GM20000 (cell line): ENCODE measurements at places on chromosomes 5 and 9.

GRCh38 chr5:68405784-68406743 lies 190.5 kb downstream of the PIK3R1 start:
- no peak for DNase-seq

DNA sequence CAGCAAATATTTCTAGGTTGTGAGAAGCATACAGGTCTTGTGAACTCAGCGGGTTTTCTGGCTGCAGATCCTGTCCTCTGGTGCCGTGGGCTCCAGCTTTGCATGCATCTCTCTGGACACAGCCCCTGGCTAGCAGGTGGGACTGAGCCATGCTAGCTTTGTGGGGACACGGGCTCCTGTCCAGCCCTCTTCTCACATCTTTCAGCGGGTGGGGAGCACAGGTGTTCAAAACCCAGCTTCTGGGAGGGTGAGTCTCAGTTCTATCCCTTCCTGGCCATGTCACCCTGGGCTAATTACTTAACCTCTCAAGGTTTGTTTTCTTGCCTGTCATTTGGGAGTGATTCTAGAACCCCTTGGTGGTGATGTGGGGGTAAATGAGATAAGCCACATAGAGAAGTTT lies 162.3 kb downstream of the ICE1 start:
- no peak for DNase-seq

GRCh38 chr9:93673021-93673838 lies 96.8 kb downstream of the PHF2 start:
- no peak for DNase-seq

DNA sequence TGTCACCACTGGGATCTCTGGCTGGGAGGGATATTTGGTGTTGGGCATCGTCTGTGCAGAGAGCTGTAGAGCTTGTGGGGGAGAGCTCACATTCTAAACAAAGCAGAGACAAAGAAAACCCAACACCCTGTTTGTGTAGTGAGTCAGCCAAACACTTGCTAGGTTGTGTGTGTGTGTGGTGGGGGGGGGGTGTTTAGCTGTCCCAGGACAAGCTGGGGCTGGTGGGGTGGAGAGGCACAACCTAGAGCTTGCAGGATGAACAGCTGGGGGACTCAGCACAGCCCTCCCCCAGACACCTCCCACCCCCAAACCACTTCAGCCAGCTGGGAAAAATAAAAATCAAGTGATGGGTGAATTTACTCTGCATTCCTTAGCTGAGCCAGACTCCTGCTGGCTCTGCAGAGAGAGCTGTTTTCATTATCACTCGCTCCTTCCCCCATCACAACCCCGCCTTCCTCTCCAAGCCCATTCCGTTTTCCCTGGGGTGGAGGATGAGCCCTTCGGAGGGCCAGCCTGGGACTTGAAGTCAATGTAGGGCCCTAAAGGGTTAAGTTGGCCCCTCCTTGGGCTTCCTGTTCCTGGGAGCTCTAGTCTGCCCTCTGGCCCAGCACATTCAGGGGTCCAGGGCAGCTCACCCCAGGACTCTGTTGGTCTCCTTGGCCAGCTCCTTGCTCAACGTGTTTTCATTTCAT lies 2.6 kb downstream of the OLFML2A start:
- peak; percentile 6 for DNase-seq

GRCh38 chr9:84597131-84597530 lies 72.4 kb upstream of the NTRK2 start:
- DNase-seq, result peak; percentile 37

GRCh38 chr9:91423785-91424402 lies at the start of gene NFIL3:
Gene NFIL3 (minus strand): TSS chr9:91423832. CDS start chr9:91410734, 13,098 bp downstream.
- peak; percentile 97 for DNase-seq

- no peak for DNase-seq
Measured at GRCh38 chr9:98773721-98774120, 22.6 kb downstream of the ANKS6 start.

DNA sequence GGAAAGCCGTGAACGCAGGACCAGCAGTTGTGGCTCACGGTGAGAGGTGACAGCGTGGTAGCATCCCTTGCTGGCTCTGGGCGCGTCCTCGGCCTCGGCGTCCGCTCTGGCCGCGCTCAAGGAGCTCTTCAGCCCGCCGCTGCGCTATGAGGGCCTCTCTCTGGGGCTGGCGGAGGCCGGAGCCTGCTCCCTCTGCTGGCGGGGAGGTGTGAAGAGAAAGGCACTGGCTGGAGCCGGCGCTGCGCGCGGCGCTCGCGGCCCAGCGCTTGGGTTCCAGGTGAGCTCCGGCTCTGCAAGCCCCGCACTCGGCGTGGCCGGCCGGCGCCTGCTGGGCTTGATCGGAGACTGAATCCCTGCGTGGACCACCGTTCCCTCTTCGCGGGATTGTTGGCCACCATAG lies 705.6 kb downstream of the SEMA5A start:
- no peak for DNase-seq

DNA sequence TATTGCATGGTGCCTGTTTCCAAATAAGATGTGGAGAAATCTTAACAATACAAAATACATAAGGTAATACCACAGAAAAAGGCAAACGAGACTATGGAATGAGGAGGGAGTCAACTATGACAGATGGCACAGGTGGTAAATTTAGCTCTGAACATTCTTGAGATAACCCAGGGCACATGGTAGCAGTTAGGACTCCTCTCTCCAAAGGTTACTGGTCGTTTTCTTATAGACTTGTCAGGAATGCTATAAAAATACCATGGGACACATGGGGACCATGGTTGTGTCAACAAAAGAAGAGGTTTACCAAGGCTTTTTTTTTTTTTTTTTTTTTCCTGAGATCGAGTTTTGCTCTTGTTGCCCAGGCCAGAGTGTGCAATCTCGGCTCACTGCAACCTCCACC lies 209.4 kb upstream of the RFX3 start:
- no peak for DNase-seq

GRCh38 chr9:26565118-26565517 lies 327.5 kb downstream of the CAAP1 start:
- DNase-seq, result no peak

GRCh38 chr5:17206021-17206420 lies 11.4 kb upstream of the BASP1 start:
- no peak for DNase-seq

DNA sequence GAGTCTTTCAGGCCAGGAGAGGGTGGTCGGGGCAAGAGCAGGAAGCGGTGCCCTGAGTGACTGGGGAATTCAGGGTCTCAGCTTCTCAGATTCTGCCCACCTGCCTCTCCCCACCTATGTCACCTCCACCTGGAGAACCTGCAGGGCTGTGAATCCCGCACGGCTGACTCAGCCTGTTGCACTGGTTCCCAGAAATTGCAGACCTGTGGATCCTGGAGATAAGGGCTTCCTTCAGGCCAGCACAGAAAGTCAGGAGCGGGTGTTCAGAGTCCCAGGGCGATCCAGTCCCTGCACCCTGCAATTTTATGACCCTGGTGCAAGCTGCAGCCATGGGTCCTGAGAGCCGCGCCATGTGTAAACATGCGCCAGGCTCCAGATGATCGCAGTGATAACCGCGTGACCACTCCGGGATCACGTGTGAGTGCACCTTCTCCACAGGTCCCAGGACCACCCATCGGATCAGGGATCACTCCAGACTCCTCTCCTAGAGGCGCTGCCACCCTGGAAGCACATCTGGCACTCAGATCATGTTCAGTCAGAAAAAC lies 17.8 kb downstream of the IRX4 start:
- DNase-seq, result no peak

GRCh38 chr9:105143136-105143430 lies 101.4 kb upstream of the SLC44A1 start:
- no peak for DNase-seq
